ENCODE measurements at places on chromosomes 2 and 18.
A peak's percentile ranks its signal among the peaks of the same experiment; 100 is the strongest.

- DNase-seq = no peak
Measured at GRCh38 chr2:157184161-157184895, 73.2 kb upstream of the GALNT5 start.

DNA sequence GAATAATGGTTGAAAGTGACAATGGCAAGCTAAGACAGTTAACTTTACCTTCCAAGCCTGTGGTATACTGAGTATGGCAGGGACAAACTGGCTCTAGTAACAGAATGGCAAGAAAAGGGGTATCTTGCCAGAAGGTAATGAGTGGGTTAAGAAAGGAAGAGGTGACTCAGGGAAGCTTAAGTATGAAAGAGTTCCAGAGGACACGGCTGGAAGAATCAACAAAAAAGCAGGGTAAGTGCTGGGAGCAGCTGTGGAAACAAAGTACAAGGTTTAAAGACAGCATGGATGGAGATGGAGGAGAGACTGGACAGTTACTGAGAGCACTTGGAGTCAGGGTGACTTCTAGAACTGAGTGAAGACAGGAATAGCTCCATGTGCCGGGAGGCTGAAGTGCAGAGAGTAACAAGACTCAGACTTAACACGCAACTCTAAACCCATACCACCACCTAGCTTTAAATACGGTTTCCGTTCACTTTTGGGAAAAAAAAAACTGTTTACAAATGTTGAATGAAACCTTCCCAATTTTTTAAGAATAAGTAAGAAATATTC lies 69.0 kb downstream of the REV1 start:
- DNase-seq = no peak

GRCh38 chr2:219769090-219769910 lies 141.9 kb downstream of the SLC4A3 start:
- no peak for DNase-seq

DNA sequence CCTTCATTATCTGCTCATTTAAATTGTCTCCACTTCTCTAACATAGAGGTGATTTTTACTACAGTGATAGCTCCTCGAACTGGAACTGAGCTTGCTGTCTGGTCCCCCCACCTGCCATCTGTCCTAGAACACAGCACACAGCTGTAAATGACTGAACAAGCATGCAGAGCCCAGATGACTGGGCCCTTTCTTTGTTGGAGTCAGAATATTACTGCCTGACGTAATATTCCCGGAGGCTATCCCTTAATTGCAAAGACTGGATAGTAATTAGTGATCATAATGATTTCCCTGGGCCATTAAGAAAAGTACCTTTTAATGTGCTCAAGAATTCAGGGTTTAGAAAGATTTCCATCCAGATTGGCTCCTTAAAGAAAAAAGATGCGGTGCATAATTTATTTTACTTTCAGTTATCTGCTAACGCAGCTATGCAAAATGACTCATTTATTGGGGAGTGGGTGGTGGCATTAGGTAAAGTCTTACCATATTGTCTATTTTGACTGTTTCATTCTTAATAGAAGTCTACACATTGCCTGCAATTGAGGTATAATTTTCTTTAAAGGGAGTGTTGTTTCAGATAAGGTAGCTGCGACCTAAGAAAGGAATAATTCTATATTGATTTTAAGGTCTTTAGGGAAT lies 84.4 kb downstream of the MAP4K4 start:
- no peak for DNase-seq

- no peak for DNase-seq
Measured at GRCh38 chr2:174438146-174438886, 42.8 kb downstream of the SCRN3 start.

GRCh38 chr2:75155115-75155514 lies 44.2 kb downstream of the TACR1 start:
- no peak for DNase-seq

DNA sequence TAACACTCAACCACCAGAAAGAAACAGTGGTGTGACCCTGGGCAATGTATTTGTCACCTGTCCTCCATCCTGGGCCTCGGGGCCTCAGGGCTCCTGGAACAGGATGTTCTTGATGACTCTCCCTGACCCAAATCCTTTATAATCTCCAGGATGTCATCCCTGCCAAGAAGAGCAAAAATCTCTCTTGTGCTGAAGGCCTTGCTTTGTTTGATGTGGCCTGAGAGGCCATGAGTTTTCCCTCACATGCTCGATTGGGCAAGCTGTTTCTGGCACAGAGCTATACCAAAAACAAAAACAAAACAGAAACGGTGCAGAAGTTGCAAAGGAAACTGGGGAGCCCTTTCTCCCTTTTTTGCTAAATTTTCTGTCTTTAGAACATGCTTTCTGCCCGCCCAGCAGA lies 35.7 kb upstream of the ST3GAL5 start:
- no peak for DNase-seq

DNA sequence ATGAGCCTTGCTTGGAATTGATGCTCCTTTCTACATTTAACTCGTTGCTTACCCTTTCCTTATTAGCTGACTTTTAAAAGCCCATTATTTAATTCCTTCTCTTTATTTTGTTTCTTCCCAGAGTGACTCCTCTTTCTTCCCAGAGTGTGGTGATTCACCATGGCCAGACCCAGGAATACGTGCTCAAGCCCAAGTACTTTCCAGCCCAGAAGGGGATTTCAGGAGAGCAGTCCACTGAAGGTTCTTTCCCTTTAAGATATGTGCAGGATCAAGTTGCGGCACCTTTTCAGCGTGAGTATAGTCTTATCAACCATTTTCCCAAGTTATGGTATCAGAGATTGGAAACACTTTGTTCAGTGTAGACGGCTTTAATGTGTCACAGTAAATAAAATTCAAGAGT lies 163.7 kb downstream of the LTBP1 start:
- no peak for DNase-seq

DNA sequence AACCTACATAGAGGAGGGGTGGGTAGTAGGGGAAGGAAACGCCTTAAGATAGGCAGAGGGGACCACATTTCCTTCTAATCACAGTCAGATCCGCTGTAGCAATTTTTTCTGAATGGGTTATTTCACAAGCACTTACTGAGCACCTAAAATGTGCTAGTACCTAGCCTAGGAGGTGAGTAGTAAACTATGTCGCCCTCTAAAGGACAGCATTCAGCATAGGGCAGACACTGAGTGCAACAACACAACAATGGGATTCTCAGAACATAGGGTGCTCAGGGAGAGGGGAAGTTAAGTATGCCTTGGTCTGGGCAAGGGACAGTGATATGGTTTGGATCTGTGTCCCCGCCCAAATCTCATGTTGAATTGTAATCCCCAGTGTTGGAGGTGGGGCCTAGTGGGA lies 166.1 kb upstream of the RAB6C start:
- peak; percentile 26 for DNase-seq

DNA sequence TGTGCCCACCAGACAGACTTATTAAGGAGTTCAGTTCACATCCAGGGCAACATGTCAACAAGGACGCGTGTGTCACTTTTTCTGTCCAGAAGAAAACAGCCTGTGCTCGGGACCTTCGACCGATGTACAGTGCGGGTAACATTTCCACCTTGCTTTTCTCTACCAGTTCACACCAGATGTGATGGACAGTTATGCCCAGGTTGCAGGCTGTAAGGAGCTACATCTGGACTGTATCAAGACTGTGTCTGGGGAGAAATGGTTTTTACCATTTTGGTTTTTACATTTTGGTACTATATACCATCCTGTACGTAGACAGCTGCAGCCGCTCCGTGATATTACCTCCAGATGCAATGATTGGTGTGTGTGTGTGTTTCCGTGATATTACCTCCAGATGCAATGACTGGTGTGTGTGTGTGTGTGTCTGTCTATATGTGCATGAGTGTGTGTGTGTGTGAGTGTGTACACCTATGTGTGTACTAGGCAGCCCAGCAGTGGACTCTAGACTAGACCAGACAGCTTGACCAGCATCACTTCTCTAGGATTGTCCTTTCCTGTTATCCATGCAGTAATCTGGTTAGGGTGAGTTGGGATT lies 118.0 kb downstream of the COL6A3 start:
- no peak for DNase-seq

GRCh38 chr2:46389417-46389916 lies 89.9 kb upstream of the TMEM247 start:
- DNase-seq = no peak

GRCh38 chr2:27829791-27830190 lies 58.3 kb downstream of the MRPL33 start:
- DNase-seq = no peak

DNA sequence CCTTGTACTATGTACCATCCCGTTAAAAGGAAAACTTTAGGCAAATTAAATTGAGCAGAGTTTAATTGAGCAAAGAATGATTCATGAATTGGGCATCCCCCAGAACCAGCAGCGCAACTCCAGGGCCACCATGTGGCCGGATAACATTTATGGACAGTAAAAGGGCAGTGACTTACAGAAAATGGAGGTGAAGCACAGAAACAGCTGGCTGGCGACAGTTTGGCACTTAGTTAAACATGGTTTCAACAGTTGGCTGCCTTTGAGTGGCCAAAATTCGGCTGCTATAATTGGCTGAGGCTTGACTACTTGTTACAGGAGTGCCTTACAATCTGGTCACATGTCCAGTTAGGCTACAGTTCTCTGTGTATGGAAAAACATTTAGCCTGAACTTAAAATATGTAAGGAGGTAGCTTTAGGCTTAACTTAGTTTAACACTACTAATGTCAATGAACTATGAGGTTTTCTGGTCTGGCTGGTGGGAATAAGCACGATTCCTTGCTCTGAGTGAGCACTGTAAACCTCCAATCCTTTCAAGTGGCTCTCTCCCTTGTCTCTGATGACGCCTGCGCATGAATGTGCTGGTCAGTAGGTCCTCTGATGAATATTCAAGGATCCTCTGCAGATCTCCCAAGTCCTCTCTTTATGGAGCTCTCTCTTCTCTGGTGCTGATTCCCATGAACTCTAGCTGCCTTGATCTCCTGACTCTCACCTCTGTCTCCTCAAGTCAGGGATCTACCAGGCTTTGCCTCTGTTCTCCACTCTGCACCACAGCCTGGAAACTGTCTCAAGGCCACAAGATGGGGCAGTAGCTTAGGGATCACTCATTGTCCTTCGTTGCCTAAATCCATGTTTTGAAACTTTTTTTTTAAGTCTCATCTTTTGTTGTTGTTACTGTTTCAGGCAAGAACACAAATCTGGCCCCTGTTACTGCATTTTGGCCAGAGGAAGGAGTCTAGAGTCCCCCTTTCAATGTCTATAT lies 24.4 kb upstream of the RAB31 start:
- no peak for DNase-seq

- DNase-seq = no peak
Measured at GRCh38 chr2:177295484-177295883, 31.0 kb upstream of the NFE2L2 start.

DNA sequence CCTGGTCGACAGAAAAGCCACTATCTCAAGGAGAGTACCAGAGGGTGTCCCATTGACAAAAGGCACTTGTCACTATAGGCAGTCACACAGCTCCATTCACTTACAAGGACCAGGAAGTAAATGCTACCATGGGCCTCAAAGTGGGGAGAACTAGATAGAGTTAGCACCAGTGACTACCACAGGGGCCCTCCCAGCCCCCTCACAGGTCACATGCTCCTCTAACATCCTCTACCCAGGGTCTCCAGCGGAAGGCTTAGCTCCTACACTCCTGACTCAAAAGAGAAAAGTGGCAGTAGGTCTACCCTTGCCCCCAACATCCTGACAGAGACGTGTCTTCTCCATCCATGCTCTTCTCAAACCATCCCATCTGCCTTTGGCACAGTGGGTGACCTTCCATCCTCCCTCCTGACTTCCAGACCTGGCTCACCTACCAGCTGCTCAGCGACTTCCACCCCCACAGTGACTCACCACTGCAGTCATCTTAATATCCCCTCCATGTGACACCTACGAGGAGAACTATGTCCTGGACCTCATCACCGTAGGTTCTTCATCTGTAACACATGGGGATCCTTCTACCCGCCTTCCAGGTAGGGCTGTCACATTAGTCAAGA lies 5.6 kb upstream of the DNMT3A start:
- no peak for DNase-seq

- DNase-seq = no peak
Measured at GRCh38 chr2:8594731-8595427, 87.0 kb upstream of the ID2 start.

GRCh38 chr2:24568551-24568950 lies 77.5 kb downstream of the NCOA1 start:
- no peak for DNase-seq

DNA sequence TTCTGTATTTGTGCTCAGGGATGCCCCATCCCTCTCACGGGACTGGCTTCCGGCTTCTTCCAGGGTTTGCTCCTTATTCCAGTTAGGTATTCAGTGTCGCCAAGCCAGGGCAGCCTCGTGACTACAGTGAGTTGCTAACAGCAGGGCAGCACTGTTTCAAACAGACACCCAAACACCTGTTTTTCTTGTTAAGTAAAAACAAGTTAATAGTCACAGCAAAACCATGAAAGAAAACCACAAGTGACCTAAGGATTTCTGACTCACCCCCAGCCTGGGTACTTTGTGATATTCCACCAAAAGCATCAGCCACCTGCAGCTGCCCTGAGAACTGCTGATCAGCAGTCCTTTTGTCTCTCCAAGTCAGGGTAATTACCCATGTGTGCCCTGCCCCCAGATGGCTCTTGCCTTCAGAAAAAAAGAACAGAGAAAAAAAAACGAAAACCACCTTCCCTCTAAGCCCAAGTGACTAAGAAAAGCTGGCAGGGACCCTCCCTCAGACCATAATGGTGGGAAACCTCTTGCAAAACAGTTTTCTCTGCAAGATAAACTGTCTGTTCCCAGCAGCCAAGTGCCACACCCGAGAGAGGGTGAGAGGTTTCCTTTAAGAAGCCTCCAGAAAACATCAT lies 178.2 kb downstream of the ANAPC1 start:
- DNase-seq = no peak

- no peak for DNase-seq
Measured at GRCh38 chr2:210551001-210551400, 5.4 kb upstream of the CPS1 start.

DNA sequence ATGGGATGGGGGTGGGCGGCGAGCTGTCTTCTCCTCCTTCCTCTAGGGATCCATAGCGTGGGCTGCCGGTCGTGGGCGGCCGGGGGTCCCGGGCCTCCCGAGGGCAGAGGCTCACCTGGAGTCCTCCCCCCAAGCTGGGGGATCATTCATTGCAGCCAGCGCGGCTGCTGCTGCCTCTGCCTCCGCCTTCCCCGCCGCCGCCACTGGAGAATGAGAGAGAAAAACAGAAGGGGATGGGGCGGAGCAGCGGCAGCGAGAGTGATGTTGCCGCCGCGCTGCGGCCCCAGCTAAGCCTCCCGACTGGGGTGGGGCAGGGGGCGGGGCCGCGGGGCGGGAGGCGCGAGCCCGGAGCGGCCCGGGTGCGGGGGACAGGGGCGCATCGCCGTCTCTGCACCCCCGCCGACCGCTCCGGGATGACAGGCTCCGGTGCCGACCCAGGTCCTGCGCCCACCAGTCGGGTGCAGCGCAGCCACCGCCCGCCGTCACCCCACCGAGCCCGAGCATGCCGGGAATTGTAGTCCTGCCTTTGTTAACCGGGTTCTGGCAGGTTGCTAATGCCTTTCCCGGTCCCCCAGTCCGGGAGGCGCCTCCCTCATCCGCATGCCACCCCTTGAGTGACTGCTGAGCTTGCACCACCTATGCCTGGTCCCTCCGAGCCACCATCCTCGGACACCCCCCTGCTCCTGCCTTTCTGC lies at the start of gene KIF3C:
TSS of gene KIF3C (minus strand) at position 225 of the 695 bp plus-strand sequence. CDS start 580 bp downstream, outside the sequence.
- DNase-seq = peak; percentile 53

- DNase-seq = no peak
Measured at GRCh38 chr2:215930505-215931253, 82.7 kb downstream of the MREG start.

Measured in GDM1 (cell line).